Left renal pelvis (tissue), 4 donors: ENCODE measurements at places on chromosomes 16 and 17.

DNA sequence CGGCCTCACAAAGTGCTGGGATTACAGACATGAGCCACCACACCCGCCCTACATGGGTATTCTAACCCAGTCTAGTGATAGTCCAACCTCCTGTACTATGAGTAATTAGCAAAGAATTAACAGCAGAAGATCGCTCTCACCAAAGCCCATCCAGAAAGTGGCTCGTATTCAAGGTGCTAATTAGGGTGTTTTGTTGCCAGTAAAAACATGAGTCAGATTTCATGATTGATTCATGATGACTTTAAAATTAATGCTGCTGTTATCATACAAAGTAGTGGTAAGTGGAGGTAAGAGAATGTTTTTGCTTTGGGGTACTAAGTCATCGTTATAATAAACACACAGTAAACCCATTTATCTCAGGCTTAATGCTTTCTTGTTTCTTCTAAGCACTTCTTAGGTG lies 428.8 kb downstream of the WWOX start:
- no peak for DNase-seq

GRCh38 chr16:77322757-77323156 lies 112.1 kb downstream of the ADAMTS18 start:
- DNase-seq, result no peak

GRCh38 chr17:79142375-79142774 lies 67.8 kb downstream of the ENGASE start:
- DNase-seq, result no peak

DNA sequence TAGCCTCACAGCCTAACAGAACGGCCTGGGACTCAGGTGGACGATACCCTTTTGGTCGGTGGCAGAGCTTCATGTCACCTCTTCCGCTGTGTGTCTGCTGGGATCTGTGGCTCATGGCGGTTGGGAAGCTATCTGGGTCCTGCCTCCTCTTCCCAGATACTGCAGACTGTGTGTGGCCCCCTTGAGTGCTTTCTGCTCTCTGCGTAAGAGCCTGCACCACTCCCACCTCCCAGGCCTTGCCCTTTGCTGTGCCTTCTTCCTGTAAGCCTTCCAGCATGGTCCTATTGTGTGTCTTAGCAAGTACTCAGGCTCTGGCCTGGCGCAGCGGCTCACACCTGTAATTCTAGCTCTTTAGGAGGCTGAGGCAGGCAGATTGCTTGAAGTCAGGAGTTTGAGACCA lies 17.5 kb upstream of the ADCY7 start:
- no peak for DNase-seq

DNA sequence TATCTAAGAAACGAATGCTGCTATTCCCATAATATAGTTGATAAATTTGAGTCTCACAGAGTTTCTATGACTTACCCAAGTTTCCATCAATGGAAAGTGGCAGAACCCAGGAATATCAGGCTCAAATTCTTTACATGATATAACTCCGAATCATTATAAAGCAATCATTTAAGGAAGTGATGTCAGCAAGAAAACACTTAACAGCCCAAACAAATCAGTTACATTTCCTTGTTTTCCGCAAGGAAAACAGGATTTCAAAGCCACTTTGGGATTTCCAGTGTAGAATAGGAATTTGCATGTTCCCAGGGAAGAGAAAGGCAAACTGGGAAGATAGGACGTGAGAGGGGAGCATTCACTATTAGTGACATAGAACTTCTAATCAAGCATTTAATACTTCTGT lies 311.4 kb upstream of the GOT2 start:
- DNase-seq, result no peak

- DNase-seq, result no peak
Measured at GRCh38 chr16:73506568-73507056, 458.7 kb upstream of the ZFHX3 start.

DNA sequence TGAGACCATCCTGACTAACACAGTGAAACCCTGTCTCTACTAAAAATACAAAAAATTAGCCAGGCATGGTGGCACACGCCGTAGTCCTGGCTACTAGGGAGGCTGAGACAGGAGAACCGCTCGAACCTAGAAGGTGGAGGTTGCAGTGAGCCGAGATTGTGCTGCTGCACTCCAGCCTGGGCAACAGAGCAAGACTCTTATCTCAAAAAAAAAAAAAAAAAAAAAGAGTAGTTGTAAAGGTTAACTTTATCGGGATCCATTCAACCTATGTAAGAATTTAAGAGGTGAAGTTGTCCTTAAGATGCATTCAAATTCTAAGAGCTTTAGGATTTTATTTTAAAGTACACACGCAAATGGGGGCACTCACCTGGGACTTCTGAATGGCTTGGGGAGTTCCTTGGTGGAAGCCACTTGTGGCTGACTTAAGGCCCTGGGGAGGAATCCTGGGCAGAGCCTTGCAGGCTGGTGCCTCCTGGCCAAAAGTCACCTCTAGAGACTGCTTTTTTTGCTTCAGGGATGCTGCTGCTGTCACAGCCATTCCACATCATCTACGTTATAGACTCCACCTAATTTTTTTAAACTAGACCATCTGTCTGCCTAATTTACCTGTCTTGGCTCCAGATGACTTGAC lies 3.3 kb downstream of the CTCF start:
- DNase-seq, result no peak
